ENCODE measurements at places on chromosomes 7 and 10.

GRCh38 chr10:79434821-79435251, 10.6 kb downstream of the ZCCHC24 start:
- DNase-seq = no peak

- DNase-seq = no peak
Measured at GRCh38 chr7:27994639-27995038, 186.0 kb downstream of the JAZF1 start.

GRCh38 chr7:152050547-152050971, 25.1 kb downstream of the GALNT11 start:
- no peak for DNase-seq

GRCh38 chr7:135490783-135491182, 19.1 kb downstream of the CNOT4 start:
- no peak for DNase-seq

GRCh38 chr7:41375582-41375981, 327.3 kb downstream of the INHBA start:
- no peak for DNase-seq

- DNase-seq = no peak
Measured at GRCh38 chr7:41326616-41327015, 376.3 kb downstream of the INHBA start.

DNA sequence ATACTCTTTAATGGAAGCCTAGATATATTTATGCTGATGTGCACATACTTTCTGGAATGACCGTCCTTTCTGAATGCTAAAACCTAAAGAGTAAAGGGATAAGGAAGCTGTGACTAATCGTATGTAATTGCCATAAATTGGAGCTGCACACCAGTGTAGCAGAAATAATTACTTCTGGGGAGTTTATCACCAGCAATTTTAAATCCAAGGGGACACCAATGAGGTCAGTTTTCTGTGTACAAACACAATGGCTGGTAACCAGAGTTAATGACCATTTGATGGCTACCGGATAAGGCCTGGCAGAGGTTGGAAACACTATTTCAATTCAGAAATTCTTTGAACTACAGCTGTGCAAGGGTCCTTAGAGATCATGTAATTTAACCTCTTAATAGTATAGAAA, 670.1 kb downstream of the REEP3 start:
- DNase-seq = no peak

GRCh38 chr10:79413196-79413595, 32.2 kb downstream of the ZCCHC24 start:
- DNase-seq = no peak

GRCh38 chr7:108145401-108145800, 15.2 kb upstream of the LAMB4 start:
- no peak for DNase-seq

DNA sequence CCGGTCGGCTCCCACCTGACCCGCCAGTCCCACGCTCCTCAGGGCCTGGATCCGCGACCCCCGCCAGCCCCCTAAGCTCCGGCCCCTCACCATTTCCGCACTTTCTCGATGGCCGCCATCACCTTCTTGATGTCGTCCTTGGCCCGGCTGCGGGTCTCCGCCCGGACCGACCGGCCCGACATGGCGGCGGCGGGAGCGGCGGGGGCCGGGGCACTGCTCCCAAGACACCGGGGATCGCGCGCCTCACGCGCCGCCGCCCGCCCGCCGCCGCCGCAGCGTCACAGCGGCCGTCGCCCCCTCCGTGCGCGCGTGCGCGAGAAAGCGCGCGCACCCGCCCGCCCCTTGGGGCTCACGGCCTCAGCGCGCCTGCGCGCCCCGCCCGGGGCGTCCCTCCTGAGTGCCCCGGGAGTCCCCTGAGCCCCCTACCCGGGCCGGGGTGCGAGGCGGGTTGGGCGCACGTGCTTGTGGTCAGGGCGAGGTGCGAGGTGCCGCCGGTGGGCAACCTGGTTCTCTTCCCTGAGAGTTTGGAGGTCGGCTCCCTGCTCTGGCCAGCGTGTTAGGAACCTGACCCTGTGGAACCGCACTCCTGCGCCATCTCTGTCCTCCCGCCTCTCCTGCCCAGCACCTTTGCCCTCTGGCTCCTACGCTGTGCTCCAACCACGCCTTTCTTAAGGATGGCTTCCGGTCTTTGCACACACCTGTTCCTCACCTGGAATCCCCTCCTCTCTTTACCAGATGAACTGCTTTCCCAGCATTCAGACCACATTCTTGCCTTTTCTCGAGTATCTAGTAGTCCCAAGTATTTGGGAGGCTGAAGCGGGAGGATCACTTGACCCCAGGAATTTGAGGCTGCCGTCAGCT, at the start of gene BCL7B:
BCL7B (minus strand) TSS at position 294 of the 861 bp plus-strand sequence; CDS start at position 182, 112 bp downstream.
- peak; percentile 56 for DNase-seq

DNA sequence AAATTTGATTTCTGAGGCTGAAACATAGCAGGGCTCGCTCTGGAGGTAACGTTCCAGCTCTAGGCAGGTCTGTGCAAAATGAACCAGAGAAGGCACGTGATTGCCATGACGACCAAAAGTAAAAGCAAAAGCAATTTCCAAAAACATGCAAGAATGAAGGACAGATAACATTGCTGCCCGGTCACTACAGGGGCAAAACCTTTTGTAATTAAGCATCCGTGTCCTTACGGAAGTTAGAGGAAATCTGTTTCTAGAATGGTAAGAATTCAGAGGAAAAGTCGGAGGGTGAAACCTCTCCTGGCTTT, 2.9 kb downstream of the KLF6 start:
- no peak for DNase-seq

DNA sequence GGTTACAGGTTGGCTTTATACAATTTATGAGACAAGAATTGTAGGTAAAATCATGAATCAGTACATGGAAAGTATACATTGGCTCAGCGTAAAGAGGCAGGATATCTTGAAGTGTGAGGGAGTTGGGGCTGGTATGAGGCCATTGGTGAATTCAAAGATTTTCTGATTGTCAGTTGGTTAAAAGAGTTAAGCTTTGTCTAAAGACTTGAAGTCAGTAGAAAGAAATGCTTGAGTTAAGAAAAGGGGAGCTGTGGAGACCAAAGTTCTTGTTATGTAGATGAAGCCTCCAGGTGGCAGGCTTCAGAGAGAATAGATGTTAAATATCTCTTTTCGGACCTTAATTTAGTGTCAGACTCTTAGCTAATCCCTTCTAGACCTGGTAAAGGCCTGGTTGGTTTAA, 341.0 kb downstream of the GALNT17 start:
- no peak for DNase-seq

GRCh38 chr7:131488361-131488760, 68.1 kb downstream of the PODXL start:
- DNase-seq = no peak
